Central memory CD4-positive, alpha-beta T cell (primary cell): ENCODE measurements at places on chromosomes 16 and 17.

GRCh38 chr16:8634991-8635736, 13.7 kb downstream of the METTL22 start:
- no peak for DNase-seq

- DNase-seq, result no peak
Measured at GRCh38 chr17:17603178-17603894, 11.8 kb upstream of the PEMT start.

GRCh38 chr16:75559564-75560372, 3.7 kb upstream of the TMEM231 start:
- DNase-seq, result no peak

DNA sequence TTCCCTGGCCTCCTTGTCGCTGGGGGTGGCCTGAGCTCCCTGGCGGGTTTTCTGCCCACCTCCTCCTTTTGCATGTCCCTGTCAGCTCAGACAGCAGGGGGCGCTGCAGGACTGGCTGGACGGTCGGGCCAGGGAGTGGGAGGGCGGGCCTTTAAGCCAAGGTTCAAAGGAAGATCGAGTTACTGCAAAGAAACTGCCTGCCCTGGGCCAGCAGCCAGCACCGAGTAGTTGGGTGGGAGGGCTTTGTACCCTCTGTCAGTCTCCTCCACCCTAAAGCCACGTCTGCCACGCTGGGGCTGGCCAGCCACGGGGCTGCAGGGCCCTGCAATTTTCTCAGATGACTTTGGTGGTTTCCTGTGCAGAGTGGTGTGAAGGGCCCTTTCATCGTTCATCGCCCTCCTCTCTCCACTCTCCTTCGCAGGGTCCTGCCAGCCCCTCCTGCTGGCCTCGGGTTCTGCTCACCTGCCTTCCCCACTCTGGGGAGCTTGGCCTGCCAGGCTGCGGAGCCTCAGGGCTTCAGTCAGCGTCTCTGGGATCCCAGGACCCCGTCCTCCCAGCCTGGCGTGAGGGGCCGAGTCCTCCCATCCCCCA, 12.3 kb downstream of the GPR142 start:
- peak; percentile 82 for DNase-seq

GRCh38 chr17:27319541-27320221, 25.8 kb downstream of the WSB1 start:
- DNase-seq, result no peak

GRCh38 chr17:51461578-51462004, 201.2 kb downstream of the UTP18 start:
- DNase-seq, result peak; percentile 28

DNA sequence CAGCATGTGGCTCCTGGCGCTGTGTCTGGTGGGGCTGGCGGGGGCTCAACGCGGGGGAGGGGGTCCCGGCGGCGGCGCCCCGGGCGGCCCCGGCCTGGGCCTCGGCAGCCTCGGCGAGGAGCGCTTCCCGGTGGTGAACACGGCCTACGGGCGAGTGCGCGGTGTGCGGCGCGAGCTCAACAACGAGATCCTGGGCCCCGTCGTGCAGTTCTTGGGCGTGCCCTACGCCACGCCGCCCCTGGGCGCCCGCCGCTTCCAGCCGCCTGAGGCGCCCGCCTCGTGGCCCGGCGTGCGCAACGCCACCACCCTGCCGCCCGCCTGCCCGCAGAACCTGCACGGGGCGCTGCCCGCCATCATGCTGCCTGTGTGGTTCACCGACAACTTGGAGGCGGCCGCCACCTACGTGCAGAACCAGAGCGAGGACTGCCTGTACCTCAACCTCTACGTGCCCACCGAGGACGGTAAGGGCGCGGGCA, 645 bp downstream of the NLGN2 start:
- DNase-seq, result peak; percentile 26

DNA sequence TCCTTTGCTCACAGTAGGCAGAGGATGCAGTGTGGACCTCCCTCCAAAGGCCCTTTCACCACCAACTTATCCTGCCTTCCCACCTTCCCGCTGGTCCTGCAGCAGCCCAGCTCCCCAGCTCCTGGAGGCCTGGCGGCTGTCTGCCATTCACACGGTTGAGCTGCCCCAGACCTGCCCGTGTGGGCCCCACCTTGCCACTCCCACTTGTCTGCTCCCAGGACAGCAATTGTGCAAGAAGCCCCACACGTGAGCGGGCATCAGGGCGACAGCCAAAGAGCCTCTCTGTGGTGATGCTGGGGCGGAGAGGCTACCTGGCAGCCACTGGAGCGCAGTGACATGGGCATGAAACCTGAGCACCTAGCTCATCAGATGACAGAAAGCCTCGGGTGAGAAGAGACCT, 248.6 kb upstream of the MAF start:
- no peak for DNase-seq

- no peak for DNase-seq
Measured at GRCh38 chr16:35186045-35186759, 1726.8 kb downstream of the TP53TG3F start.

- DNase-seq, result no peak
Measured at GRCh38 chr17:49200423-49201083, 9.8 kb downstream of the GNGT2 start.

GRCh38 chr17:951325-952132, 28.0 kb downstream of the NXN start:
- no peak for DNase-seq

- no peak for DNase-seq
Measured at GRCh38 chr17:61291451-61292285, 108.0 kb upstream of the TBX2 start.

GRCh38 chr16:57688487-57688986, 6.1 kb upstream of the DRC7 start:
- DNase-seq, result no peak

DNA sequence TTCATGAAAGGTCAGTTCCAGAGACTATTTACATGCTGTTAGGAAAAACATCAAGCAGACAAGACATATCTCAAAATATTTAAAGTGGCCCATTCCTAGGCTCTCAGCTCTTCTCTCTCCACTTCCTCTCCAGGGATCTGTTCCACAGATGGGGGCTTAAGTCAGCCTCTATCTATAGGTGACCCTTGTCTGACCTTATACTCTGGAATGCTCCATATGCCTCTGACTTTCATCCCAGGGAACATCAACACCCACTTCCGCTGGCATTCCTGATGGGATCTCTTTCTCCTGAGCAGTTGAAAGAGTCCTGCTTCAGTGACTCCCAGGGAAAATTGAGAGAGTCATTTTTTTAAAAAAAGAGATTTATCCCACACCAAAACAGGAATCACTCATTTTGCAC, 11.5 kb upstream of the WIPI1 start:
- DNase-seq, result no peak

GRCh38 chr17:17073030-17073564, 30.8 kb downstream of the MPRIP start:
- no peak for DNase-seq

DNA sequence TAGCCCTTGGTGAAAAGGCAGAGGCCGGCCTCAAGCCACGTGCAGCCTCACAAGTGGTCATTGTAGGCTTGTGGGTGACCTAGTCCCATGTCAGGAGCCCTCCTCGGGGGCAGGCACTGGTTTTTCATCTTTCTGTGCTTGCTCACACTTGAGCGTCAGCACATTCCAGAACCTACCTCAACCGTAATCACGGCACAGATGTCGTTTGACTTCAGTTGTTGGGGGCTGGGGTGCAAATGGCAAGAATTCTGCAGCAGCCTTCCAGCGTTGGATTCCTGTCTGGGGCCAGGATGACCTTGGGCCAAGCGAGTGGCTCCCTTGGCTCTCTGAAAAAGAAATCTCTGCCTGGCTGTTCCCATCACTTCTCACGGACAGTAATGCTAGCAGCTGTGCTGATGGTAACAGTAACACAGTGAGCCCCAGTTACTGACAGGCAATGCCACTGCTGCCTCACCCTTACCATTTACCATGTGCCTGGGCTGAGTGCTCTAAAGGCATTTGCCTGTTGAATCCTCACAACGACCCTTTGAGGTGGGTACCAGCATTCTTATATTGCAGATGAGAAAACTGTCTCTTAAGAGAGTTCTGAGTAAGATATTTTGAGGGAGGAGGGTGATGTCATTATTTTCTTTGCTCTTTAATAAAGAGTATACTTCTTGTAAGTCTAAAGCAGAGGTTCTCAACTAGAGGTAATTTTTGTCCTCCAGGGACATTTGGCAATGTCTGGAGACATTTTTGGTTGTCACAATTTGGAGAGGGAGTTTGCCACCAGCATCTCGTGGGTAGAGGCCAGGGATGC, 46.5 kb downstream of the KSR1 start:
- DNase-seq, result no peak

DNA sequence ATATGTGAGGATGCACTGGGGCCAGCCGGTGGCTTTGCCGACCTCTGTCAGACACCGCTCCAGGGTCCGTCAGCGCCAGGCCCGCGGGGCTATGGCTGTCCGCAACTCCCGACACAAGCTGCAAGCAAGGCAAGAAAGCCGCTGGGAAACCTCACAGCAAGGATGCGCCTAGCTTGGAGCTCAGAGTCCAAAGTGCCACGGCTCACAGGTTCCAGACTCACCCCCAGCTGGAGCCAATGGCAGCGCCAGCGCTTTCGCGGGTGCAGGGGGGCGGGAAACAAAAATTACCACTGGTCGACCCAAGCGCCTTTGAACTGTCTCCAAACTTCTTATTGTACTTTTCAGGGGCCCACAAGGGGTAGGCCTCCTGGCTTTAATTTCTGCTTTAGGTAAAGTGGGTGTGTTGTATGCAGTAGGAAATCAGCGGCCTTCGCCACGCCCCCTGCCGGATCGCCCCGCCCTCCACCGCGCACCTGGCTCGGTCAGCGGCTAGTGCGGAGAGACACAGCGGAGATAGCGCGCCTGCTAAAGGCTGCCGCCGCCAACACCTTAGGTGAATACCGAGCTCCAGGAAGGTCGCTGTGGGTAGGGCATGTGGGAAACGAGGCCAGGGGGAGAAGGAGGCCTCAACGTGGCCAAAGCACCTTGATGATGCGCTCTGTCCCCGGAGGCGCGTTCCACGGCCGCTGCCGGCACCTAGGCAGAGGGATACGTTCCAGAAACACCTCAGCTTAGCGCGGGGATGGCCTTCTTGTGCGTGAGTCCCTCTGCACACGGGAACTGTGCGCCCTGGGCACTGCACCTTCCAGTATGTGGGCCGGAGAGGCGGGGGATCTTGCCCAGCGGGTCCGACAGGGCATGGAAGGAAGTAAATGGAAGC, 61.0 kb upstream of the RBL2 start:
- DNase-seq, result peak; percentile 81

- no peak for DNase-seq
Measured at GRCh38 chr17:83185023-83186002, 105.9 kb downstream of the METRNL start.

GRCh38 chr17:50558941-50559614, 1.4 kb upstream of the CACNA1G start:
- no peak for DNase-seq

DNA sequence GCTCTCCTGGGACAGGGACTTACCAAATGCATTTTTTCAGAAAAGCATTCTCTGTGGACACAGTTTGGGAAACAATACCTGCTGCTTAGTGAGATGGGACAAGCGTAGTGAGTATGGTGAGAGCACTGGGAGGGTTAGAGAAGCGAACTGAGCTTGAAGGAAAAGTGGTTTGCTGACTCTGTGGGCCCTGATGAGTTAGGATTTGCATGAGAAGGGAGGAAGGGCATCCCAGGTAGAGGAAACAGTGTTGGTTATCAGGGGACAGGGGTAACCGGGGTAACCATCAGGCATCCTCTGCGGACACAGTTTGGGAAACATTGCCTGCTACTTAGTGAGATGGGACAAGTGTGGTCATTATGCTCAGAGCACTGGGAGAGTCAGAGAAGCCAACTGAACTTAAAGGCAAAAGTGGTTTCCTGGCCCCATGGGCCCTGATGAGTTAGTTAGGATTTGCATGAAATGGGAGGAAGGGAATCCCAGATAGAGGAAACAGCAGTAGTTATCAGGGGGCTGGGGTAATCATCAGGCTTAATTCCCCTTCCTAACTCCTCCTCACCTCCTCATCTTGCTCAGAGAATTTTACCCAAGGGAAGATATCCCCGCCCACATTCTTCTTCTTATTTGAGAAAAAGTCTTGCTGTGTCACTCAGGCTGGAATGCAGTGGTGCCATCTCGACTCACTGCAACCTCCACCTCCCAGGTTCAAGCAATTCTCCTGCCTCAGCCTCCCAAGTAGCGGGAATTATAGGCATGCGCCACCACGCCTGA, 319.3 kb downstream of the RBFOX1 start:
- no peak for DNase-seq

- no peak for DNase-seq
Measured at GRCh38 chr16:20388854-20389253, 15.7 kb downstream of the PDILT start.

DNA sequence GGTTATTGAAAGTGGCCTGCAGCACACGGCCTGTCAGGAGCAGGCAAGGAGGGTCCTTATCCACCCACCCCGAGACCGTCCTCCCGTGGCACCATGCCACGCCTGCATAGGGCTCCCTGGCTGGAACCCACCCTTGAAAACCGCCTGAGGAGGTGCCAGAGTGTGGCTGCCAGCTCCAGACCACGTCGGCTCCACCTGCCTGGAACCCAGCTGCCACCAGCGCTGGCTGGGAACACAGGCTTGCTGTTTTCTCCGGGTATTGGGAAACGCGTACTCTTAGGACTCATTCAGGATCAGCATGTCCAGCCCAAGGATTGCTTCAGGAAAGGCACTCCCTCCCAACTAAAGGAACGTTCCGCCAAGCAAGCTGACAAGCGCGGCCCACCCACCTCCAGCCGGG, 6.7 kb downstream of the ARL16 start:
- no peak for DNase-seq

GRCh38 chr16:74051-74746, 1.8 kb upstream of the RHBDF1 start:
- DNase-seq, result no peak

- DNase-seq, result peak; percentile 53
Measured at GRCh38 chr17:1490643-1491442, 1.6 kb downstream of the MYO1C start.

DNA sequence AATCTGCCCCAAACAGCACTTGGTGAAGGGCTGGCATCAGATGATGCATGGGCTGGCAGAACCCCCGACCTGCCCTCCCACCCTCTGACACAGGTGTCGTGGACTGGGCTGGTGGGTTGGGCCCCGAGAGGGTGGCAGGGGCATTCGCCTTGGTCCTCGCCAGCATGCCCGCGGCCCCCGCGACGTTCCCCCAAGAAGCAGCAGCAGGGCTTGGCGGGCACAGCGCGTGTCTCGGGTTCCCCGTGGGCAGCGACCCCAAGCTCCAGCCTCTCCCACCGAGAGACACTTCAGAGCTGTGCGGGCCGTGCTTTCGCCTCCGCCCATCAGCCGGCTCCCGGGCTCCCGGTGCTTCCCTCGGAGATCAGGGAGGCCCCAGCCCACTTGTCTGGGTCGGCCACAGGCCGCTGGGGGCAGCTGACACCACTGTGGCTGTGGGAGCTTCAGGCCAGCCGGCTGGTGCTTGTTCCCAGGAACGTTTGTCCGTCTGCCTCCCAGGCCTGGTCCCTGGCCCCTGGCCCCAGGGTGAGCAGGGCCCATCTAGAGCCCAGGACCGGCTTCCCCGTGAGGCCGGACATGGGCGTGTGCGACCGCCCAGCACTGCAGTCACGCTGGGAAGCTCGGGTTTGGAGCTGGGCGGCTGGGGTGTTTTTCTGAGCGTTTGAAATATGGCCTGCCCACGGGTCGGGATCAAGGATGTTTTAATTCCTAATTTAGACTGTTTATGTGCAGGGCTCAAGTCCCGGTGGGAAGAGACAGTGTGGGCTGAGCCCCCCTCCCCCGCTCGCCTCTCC, 16.6 kb downstream of the CACNA1H start:
- DNase-seq, result no peak
